ENCODE measurements at places on chromosomes 16 and 17.

DNA sequence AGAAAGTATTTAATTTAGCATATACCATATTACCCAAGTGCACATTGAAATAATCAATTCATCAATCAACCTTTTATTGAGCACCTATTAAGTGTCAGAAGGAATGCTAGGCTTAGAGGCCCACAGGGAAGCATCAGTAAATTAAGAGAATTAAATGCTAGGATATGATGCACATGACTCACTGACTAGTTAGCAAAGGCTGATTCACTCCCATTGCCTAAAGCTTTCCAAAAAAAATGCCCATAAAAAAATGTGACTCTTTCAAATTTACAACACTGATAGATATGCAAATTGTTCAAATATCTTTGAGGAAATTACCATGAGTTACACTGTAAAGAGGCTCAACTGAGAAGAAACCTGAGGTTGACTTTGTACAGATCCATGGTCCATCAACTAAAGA, 883.3 kb downstream of the CDH11 start:
- no peak for DNase-seq

DNA sequence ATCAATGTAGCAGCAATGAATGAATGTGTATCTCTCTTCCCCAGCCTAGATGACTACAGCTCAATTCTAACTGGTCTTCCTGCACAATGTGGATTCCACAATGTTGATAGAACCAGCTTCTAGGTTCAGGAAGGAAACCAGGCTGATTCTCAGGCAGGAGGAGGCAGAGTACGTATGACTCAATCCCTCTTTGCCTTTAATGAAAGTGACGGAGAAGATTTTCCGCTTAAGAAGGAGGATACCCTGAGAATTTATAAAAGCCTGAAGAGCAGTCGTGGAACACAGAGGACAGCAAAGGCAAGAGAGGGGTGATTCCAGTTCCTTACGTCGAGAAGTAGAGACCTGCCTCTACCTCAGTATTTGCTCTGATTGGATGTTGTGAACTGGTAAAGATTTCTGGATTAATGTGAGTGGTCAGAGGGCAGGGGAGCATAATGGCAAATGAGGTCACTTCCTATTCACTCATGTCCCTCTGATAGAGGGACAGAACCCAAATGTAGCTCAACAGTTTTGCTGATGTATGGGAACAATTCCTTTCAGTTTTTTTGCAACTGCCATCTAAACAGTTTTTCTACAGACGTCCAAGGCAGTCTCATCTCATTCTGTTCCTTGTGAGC, 15.0 kb upstream of the SLC16A11 start:
- DNase-seq = no peak

GRCh38 chr16:19717741-19718623, at the start of the genes IQCK and KNOP1:
Gene IQCK, plus strand, starts transcription at chr16:19718271. Its CDS starts 36 bp downstream, at chr16:19718307.
Gene KNOP1, minus strand, starts transcription at chr16:19718227. Its CDS starts 3,192 bp downstream, at chr16:19715035.
- peak; percentile 91 for DNase-seq

DNA sequence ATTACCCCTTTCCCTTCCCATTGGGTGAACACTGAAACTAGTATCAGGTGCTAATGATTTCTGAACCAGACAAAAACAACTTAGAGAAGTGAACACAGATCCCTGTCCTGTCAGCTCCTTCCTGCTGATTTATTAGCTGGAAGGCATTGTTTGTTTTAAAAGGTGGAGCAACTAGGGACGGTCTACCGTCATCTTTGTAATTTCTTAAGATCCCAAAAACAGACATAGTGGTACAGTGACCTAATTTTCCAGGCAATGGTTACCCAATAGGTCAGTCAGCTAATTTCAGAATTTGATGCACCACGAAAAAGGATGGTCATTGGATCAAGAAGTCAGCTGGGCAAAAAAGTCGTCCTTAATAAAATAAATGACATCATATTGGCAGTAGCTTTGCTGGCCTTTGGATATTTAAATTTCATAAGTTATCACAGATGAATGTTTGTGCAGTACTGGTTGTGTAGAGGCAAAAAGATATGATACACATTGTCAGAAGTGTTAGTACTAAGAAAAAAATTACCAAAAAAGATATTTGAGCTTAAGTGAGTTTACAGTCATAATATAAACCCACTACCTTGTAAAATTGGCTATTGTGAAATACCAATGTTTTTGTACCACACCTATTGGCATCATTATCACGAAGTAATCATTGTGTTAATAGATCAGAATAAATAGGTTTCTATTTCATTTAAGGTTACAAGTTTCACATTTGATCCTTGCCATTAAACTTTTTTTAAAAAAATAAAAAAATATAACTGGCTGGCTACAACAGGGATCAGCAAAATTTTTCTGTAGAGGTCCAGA, 27.2 kb upstream of the KCNJ16 start:
- no peak for DNase-seq

GRCh38 chr16:88839026-88839529, 17.7 kb downstream of the GALNS start:
- DNase-seq = no peak

- no peak for DNase-seq
Measured at GRCh38 chr17:79943347-79944241, 92.1 kb downstream of the TBC1D16 start.
